HEK293T (cell line): ENCODE measurements at places on chromosomes 3 and 15.

DNA sequence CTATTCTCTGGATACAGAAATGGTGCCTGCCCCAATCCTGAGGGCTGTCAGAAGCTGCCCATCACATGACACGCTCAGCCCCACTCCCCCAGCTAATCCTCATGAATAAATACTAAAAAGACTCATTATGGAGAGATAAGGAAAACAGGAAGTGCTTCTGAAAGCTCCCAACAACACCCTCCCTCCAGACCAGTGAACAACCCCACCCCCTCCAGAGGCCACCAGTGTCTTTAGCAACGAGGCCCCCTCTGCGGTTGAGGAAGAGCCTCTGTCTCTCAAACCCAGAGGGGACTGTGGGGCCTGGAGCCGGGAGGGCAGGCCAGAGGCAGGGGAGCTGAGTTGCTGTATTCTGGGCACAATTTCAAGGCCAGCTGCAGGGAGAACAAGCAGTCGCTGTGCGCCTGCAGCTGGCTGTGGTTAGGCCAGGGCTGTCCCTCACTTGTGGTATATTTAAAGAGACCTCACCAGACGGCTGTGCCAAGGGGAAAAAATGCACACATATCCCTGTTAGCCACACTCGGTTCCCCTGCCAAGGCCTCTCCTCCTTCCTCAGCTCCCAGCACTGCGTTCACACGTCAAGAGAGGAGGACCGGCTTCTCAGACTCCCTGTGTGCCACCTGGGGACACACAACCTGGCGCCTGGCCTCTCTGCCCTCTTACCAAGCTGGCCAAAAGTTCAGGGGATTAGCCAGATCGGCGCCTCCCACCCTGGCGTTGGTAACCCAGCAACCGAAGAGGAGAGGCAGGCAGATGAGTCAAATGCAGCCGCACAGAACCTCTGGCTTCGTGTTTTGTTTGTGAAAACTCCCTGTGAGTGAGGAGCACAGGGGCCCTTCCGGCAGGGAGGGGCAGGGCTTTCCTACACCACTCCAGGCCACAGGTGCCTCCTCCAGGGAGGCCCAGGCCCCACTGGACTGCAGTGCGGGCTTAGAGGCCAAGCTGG lies 101.2 kb upstream of the ETV5 start:
- DNase-seq = no peak

- DNase-seq = no peak
These were observed 36.9 kb upstream of the RYK start for GRCh38 chr3:134287512-134287911.

DNA sequence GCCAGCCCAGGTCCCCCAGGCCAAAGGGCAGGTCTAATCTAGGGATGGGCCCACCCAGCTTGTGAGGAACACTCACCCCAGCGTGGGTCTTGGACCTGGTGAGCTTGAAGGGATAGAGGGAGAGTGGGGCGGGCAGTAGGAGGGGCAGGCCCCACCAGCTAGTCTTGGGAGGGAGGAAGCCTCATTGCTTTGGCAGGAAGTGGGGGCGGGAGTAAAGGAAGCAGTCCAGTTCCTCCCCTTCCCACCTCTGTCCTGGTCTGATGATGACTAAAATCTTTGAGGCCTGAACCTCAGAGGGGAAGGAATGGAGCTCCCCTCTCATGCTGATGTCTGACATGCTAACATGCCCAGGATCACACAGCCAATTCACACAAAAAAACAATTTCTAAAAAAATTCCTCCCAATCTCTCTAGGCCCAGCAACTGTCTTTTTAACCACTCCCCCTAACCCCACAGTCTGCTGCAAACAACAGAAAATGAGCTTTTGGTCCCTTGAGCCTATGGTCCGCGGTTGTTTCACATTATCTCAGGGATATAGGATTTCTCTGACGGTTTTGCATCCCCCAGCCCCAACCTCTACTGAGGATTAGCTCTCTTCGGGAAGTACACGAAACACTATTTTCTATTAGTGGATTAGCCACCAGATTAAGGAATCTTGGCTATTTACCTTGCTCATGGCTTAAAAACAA lies 30.7 kb upstream of the DUSP7 start:
- no peak for DNase-seq

GRCh38 chr15:20345401-20345958 lies 196.1 kb downstream of the GOLGA6L6 start:
- DNase-seq = no peak

DNA sequence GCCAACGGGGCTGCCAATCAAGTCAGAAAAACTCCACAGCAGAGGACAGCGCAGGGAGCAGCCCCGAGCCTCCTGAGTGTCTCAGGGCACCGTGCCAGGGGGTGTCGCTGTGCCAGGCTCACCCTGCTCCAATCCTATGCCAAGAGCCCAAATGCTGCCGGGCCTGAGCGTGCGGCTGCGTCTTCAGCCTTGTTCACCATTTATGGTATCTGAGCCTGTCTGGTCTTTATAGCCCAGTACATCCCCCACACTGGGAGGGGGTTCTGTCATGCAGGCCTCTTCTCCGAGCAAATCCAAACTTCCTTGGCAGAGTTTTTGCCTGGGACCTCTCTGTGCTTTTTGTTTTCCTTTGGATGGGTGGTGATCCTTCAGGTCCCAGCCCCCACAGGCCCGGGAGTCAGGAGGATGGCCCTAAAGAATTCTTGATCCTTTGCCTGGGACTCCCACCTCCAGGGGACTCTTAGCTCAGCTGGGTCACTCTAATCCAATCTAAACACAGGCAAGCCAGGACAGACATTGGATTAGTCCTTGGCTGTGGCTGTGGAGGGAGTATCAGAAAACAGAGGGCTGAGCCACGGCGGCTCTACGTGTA lies 135.1 kb upstream of the HACD2 start:
- no peak for DNase-seq
